ENCODE measurements at places on chromosomes 11 and 22.

DNA sequence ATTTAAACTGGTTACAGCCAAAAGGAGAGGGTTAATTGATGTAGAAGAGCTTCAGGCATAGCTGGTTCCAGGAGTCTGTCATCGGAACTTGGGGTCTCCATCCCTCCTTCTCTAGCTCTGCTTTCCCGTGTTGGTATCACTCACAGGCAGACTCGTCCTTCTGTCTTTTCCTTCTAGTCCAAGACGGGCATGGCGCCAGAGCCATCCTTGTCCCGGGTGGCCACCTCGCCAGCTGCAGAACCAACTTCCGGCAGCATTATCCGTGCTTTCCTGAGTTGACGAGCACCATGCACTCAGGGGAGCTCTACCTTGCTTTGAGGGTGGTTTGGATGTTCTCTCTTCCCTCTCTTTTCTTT lies 14.7 kb downstream of the LINC01488 start:
- DNase-seq, result no peak

GRCh38 chr11:112166562-112166961 lies 610 bp upstream of the TEX12 start:
- no peak for DNase-seq

GRCh38 chr22:47776329-47776728 lies 1013.9 kb downstream of the TBC1D22A start:
- DNase-seq, result no peak

DNA sequence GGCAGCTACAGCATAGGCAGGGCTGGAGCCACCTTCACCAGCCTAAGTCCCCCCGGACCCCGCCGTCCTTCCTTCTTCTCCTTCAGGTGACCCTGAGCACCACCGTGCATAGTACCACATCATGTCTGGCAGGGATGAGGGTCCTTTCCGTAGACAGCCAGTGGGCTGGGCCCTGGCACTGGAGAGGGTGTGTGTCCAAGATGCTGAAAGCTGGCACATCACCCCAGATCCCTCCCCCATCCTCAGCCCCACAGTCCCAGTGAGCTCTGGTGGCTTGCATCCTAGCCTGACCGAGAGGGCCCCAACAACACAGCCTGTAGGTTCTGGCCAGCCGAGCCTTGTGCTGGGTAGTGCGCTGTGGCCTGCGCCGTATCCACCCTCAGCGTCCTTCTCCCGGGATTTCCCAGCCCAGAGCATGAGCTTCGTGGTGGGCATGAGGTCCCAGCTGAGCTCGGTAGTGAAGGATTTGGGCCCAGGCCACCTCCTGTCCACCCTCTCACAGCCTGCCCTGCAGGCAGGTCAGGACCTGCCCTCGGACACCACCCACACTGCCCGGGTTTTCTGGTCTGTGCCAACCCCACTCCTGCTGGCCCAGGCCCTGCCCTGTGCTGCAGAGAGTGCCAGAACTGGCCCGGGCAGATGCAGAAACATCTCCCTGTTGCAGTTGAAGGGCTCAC lies 1124.3 kb downstream of the BRD1 start:
- DNase-seq, result no peak

DNA sequence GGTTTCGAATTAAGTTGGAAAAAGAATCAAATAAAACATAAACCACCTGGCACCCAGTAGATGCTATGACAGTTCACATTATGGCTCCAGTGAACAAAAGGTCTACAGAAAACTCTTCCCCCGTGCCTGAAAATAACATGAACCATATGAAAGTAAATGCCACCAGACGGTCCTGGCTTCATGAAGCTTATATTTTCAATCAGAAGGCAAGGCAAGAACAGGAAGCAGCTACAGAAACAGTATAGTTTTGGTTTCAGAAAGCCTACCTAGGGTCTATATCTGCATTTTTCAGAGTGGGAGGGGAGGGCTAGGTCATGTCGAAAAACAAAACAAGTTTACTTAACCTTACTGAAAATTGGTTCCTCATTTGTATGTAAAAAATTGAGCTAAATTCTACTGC lies 9.8 kb downstream of the RAB30 start:
- no peak for DNase-seq

DNA sequence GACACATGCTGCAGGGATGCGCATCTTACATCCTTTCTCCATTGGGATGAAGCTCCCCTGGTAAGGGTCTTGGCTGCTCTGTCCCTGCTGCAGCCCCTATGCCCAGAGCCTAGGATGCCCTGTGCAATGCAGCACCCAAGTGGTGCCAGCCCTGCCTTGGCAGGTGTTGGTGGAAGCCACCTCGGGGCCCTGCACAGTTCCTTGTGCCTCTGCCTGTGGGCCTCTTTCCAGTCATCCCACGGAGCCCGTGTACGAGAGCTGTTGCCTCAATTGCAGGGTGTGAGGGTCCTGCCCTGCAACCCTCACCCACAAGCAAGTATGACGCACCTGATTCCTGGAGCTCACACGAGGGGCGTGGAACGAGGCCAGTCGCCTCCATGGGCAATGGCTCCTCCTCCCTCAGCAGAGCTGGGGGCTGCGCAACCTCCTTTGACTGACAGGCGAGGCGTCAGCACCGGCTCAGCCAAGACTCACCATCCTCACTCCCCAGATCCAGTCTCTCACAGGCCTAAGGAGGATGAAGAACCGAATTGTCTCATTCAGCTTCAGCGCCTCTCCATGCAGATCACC lies 719.6 kb downstream of the BRD1 start:
- no peak for DNase-seq

DNA sequence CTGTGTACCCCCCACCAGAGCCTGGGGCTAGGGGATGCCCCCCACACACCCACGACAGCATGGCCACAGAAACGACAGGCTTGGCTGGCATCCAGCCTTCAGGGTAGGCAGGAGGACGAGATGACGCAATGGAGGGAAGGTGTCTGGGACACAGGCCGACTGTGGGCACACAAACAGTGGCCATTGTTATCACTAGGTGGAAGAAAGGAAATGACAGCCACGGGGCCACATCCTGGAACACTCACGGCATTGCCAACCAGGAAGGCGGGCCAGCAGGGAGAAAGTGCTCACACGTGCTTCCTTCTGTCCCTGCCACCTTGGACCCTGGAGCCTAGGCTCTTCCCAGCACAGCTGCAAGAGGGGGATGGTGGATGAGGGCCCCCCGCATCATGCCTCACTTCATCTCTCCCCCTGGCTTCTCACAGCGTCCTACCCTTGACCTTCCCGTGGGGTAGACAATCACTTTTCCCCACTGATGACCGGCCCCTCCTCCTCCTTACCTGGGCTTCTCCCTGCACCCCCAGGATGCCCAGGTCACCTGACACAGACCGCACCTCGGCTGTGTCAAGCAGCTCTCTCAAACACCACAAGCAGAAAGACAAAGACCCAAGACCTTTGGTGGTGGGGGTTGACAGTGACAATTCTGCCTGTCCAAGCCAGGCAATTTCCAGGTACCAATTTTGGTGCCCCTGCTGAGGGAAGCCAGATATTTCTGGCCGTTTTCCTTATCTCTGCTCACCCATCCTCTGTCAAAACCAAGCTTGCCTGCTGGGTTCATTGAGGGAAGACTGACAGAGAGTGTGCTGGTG lies 8.6 kb downstream of the PLA2G6 start:
- no peak for DNase-seq

DNA sequence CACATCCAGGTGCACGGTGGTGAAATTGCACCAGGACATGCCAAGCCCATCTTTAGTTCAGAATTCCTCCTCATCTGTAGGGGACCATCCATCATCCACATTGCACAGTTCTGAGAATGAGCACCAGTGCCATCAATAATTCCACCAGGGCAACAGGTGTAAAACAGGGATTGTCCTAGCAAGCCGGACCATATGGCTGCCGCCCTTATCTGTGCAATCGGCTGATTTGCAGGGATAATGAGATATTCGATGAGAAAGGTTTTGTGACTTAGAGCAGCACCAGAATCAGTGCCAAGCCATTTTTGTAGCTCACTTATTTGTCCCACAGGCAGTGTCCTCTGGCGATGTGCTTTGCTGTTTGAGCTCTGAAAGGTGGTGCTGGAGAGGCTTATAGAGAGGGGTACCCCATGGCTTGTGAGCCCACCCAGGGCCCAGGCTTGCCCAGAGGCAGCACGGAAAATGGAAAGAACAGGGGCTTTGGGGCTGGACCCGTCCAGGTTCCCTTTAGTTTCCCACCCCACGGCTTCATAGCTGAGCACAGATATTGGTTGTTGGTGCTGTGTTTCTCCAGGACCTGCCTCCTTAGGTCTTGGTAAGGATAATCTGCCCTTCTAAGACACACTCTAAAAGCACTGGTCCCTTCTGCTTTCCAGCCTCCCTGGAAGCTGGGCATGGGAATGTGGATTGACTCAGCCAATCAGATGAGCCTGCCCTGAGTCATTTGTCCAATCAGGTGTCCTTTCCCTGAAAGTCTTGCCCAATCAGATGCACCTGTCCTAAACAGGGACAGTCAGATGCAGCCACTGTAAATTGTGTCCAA lies 84.0 kb upstream of the SHANK2 start:
- DNase-seq, result no peak

GRCh38 chr11:102154806-102155205 lies 44.6 kb downstream of the YAP1 start:
- no peak for DNase-seq

- DNase-seq, result no peak
Observed at GRCh38 chr11:117199916-117200812, 994 bp downstream of the TAGLN start.

DNA sequence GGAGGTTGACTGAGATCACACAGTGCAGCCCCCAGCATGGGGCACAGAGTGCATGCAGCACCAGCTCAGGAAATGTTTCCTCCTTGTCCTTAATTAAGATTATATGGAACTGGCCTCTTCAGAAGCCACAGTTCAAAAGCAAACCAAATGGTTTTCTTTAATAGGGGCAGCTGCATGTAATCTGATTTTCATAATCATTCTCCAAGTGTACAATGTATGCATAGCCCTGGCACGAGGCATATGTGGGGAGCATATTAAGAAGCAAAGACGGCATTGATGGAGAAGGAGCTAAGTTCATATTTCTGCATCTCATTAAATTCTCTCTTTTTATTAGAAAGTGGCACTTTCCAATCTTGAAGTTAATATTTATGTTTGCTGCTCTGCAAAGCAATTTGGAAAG lies 9.9 kb upstream of the PARVB start:
- DNase-seq, result no peak

- peak; percentile 15 for DNase-seq
Observed at GRCh38 chr11:111797145-111797581, 31.0 kb upstream of the PPP2R1B start.

- DNase-seq, result no peak
Observed at GRCh38 chr11:31997955-31998354, 92.9 kb upstream of the RCN1 start.

DNA sequence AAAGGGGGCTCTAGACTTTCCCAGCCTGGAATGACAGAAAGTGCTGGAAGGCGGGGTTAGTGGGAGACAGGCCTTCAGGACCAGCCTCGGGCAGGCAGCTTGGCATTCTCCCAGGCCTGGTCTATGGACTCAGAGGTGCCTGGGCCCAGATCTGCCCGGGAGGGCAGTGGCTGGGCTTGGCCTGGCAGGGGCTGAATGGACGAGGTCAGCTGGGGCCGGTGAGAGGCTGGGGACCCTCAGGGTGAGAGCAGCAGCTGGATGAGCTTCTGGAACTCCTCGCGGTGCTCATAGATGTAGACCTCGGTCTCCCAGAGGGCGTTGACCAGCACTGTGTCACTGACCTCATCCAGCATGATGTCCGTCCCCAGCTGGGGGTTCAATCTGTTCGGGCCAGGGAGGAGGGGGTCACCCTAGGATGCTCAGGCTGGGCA lies 1.5 kb upstream of the BAIAP2L2 start:
- no peak for DNase-seq

DNA sequence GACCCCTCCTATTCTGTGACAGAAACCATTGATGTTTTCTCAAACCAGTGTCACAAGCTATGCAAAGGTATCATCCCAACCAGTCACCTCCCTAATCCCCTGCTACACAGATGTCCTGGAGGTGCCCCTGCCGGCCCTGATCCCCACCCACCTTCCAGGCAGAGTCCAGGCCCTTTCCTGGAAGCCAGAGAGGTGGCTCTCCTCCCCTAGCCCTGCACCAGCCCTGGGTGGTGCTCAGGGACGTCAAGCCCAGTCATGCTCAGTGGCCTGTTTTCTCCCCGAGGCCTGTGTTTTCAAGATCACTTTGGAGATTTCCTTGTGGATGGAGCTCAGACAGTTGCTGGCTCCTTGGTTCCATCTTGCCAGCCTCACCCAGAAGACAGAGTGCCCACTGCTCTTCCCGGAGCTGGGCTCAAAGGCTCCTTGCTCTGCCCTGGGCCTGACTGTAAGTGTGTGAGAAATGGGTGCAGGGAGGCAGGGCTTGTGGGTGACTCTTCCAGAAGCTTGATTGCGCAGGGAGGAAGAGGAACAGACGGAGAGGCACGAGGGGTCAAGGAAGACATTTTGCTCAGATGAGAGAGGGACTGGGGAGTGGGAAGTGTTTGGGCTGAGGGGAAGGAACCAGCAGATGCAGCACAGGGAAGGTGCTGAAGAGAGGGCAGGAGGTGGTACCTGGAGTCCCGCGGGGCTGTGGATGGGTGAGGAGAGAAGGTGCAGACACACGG lies 11.3 kb downstream of the P2RY6 start:
- DNase-seq, result no peak

- no peak for DNase-seq
Observed at GRCh38 chr11:63851364-63851763, 12.5 kb downstream of the MARK2 start.

- no peak for DNase-seq
Observed at GRCh38 chr11:115780646-115781362, 276.6 kb upstream of the CADM1 start.

DNA sequence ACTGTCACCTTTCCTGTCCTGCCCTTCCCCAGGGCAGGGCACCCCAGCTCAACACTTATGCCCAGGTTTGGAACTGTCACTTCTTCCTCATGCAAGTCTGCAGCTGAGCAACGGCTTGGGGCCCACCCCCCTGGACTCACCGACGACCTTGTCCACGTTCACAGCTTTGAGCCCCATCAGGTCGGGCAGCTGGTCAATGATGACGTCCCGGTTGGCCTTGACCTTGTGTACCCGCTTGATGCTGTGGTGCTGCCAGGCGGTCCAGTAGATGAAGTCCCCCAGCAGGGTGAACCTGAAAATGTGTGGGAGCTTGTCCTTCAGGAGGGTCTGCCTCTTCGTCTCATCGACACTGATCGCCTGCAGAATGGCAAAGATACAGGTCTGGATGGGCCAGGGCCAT lies 135.0 kb downstream of the CRYBB2 start:
- no peak for DNase-seq

- DNase-seq, result peak; percentile 47
Observed at GRCh38 chr22:17087498-17088131, 2.8 kb downstream of the IL17RA start.

GRCh38 chr22:41557401-41558240 lies 3.2 kb upstream of the CSDC2 start:
- DNase-seq, result no peak

GRCh38 chr11:71948314-71949027 lies 19.6 kb downstream of the RNF121 start:
- DNase-seq, result no peak

DNA sequence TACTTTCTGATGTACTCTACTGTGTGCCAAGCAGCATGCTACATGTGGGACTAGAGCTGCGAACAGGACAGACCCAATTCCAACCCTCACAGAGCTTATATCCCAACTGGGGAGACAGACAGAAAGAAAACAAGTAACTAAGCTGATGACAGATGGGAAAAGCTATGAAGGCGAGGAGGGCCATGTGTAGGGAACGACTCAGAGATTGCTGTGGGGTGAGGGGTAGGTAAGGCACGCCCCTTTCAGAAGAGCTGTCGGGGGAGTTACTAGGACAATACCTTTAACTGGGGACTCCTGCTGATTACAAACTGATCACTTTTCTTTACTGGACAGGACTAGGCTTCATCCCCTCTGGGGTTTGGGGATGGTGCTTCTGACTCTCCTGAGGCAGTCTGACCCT lies 48.9 kb downstream of the ST3GAL4 start:
- no peak for DNase-seq

Measured in SIG-M5 (cell line).